ENCODE measurements at places on chromosomes 5 and 9.

GRCh38 chr5:91599863-91600262 lies 216.7 kb upstream of the ARRDC3 start:
- no peak for DNase-seq

GRCh38 chr9:79015951-79016350 lies 555.8 kb upstream of the TLE4 start:
- DNase-seq: no peak

- no peak for DNase-seq
Measured at GRCh38 chr9:22009506-22009867, 382 bp upstream of the CDKN2B start.

GRCh38 chr5:168449166-168449565 lies 37.1 kb upstream of the RARS1 start:
- DNase-seq: no peak

GRCh38 chr5:148844433-148845280 lies 18.2 kb downstream of the ADRB2 start:
- peak; percentile 82 for DNase-seq

DNA sequence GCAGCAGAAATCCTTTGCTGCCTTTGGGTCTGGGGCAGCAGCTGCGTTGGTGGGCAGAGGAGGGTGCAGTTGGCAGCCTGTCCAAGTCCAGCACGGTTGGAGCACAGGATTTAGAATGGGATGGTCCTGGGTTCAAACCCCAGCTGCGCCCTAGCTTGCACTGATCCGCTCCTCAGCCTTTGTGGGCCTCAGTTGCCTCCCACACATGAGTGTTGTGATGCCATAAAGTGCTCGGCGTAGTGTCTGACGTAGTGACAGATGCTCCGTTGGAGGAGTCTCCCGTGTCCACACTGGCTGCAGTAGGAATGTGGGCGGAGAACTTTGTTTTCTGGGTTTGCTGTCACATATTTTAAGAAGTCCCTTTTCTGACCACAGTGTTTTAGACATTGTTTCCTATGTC lies 36.0 kb downstream of the SLC46A2 start:
- no peak for DNase-seq

- no peak for DNase-seq
Measured at GRCh38 chr9:27545471-27545870, 15.9 kb upstream of the MOB3B start.

DNA sequence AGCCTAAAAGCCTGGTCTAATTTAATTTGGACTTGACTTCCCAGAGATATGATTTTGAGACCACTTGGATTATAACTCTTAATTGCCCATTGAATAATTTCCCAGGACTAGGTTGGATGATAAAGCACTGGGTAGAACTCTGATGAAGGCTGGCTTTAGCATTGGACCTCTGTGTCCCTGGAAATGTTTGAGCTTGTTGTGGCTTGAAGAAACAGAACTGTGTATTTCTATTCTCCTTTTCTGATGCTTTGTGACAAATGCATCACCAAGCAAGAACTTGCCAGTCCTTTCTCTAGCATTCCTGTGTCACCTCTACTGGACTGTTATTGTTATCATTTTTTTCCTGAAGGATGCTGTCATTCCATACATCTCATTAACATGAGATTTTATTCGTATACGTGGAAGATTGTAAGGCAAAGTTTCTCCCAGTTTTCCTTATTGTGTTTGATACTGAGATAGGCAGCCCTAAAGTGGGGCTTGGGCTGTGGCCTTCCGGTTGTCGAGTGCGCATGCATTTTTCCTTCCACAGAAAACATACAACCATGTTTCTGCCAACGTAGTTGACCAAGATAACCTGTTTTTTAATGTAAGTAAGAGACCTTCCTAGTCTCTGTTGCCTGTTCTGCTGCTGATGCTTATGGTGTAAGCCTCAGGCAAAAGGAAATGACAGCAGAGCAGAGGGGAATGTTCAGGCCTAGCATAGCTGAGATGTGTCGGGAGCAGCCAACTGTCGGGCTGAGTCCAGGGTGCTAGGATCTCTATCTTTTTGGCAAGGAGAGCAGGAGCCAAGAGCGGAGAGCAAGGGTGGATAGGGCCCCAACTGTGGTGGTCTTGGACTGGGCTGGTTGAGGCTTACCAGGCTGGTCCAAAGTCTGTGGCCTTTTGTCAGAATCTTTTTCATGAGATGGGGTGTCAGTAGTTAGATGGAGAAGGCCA lies 2.3 kb downstream of the NTRK2 start:
- no peak for DNase-seq

DNA sequence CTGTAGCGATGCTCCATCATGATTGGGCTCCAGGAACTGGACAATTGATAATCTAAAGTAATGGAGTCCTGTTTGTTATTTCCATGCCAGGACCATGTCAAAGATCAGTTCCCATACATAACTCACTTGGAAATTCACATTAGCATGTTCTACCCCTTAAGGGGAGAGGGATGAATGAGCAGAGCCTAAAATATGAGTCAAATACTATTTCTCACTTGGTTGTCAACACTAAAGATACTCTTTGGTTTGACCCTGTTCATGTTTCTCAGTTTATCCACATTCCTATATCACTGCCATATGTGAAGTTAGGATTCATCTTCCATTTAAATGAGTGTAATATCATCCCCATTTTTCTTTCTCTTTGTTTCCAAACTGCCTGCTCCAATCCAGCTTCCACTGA lies 321.6 kb upstream of the PAPPA start:
- no peak for DNase-seq

GRCh38 chr5:162268694-162269481 lies 201.3 kb downstream of the GABRG2 start:
- no peak for DNase-seq

DNA sequence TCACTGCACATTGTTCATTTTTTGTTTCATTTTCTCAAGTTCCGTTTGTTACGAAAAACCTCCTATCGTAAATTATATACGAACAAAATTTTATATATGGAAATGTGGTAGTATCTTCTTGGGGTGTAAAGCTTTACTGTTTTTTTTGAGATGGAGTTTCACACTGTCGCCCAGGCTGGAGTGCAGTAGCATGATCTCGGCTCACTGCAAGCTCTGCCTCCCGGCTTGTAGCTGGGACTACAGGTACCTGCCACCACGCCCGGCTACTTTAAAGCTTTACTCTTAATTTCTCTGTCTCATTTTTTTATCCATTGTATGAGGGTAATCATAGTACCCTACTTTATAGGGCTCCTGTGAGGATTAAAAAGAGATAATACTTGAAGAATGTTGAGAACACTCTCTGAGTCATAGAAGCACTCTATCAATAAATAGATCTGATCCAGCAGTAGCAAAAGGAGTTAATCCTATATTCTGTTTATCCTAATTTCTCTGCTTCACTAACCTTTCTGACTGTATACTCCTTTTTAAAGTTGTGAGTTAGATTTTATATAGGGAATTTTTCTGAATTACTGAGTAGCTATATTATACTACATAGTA lies 5.6 kb upstream of the LRRC70 start:
- no peak for DNase-seq

DNA sequence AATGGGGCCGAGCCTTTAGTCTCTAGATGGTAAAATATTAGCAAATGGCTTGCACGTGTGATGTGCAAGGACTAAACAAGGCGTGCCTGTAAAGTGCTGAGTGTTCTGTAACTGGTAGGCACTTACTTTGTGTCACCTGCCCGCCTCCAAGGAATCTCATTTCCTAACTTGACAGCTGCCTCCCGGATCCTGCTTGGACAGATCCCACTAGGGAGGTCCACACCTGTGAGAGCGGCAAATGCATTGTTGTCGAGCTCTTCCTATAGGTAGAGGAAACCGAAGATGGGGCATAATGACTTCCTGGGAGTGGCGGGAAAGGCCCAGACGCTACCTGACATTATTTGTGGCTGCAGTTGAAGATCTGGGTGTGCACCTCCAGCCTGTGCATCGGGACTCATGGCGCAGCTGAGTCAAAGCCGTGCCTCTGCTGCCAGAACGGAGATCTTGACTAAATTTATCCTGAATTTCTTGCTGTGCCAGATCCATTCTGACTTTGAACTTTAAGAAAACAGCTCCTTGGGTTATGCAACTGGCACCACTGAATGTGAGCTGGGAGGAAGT lies 79.8 kb downstream of the TENT4A start:
- no peak for DNase-seq

DNA sequence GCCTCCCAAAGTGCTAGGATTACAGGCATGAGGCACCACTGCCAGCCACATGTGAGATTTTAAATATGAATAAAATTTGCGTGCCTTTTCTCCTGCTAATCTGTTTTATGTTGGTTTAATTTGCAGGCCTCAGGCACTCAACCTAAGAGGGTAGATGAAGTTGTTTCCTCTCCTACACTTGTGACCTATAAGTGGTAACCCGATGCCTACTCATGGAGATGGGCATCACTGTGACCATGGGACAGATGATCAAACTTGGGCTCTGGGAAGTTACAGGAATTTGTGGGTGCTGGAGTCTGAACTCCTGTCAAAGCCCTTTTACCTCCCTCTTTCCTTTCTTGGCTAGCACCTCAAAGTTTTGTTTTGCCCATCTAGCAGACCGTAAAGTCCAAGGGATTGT lies 1.1 kb downstream of the SLC28A3 start:
- no peak for DNase-seq

GRCh38 chr5:124617787-124618186 lies 128.7 kb downstream of the ZNF608 start:
- no peak for DNase-seq

- no peak for DNase-seq
Measured at GRCh38 chr5:43193894-43194265, 1.9 kb downstream of the NIM1K start.

- DNase-seq: no peak
Measured at GRCh38 chr9:1929722-1930244, 85.4 kb upstream of the SMARCA2 start.

DNA sequence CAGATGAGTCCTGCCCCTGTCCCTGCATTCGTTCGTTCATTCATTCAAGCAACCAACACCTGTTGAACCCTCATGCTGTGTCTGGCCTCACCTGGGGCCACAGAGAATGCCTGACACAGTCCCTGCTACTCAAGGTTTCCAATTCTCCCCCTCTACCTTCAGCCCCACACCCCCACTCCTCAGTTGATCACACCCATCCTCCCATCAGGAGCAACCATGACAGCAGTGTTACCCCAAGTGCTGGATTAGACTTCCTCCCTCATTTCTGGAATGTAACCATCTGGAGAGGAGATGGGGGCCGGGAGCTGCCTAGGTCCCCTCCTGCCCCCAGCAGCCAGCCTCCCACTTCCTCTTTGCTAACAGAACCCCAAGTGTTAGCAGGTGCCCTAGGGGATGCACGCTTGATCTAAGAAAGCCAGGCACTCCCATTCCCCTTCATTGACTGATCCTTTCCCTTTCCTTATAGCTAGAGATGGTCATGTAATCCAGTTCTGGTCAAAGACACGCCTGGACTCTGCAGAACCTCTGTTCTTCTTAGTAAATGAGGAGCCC lies 57.2 kb downstream of the SMIM23 start:
- DNase-seq: no peak

GRCh38 chr5:102561894-102562760 lies 63.3 kb upstream of the SLCO6A1 start:
- no peak for DNase-seq

DNA sequence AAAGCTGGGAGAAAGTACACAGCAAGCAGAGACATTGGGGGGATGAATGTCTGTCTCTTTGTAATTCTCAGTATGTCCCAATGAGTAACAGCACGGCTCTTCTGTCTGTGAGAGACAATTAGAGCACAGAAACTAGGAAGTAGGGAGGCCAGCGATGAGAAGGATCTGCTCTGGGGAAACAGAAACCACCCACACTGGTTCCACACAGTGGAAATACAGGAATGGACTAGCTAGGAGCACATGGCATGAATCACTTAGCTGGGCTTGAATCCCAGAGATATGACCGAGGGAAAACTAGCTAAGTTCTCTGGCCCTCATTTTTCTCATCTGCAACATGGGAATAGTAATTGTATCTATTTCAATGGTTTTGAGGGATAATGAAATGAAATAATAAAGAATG lies 895.9 kb downstream of the TLE4 start:
- DNase-seq: no peak

DNA sequence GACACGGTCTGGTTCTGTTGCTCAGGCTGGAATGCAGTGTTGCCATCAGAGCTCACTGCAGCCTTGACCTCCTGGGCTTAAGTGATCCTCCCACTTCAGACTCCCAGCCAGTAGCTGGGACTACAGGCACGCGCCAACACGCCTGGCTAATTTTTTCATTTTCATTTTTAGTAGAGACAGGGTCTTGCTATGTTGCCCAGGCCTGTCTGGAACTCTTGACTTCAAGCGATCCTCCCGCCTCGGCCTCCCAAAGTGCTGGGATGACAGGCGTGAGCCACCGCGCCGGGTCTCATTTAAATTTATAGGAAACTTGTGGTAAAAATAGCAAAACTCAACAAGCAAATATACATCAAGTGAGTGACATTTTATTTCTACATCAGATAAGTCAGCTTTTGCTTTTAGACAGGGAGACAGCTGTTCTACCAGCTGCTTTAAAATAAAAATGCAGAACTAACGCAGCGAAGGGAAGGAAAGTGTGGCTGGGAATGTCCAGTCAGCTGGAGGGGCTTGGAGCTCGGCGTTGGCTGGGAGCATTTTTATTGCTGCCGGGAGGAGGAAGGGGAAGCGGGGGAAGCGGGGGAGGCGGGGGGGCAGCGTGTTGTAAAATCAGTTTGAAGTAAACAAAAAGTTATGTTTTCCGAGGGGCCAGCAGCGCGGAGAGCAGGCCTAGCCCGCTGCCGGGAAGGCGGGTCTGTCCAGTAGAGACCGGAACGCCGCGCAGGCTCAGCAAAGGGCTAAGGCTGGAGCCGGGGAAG lies 707 bp upstream of the ZFYVE16 start:
- no peak for DNase-seq

- no peak for DNase-seq
Measured at GRCh38 chr5:14218480-14218879, 75.3 kb downstream of the TRIO start.

GRCh38 chr5:42429694-42430093 lies 6.5 kb downstream of the GHR start:
- DNase-seq: no peak

- no peak for DNase-seq
Measured at GRCh38 chr9:35981699-35982098, 23.7 kb upstream of the OR2S2 start.

DNA sequence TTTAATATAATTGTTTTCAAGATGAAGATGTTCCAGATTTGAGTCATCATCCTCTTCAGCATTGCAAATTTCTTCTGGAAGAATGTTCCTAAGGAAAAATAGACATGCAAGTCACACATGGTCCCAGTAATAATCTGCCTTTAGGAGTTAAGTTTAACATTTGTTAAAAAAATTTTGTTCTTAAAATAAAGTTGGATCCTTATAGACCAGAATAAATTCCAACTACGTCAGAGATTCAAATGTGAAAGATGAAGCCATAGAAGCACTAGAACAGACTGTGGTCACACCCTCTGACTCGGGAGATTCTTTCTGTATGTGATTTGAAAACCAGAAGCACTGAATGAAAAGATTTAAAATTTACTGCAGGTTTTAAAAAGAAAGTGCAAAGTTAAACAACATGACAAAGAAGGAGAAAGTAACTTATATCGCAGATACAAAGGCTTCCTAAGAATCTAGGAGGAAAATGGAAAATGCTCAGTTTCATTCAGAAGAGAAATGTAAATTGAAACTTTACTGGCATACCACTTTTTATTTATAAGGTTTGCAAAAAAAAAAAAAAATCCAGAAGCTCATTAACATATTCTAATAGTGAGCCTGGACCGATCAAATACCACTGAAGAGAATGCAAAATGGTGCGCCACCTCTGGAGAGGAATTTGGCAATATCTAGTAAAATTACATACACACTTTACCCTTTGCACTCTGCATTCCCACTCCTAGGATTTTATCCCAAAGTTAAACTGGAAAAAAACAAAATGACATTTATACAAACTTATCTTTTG lies 14.3 kb upstream of the ASPN start:
- DNase-seq: no peak

- no peak for DNase-seq
Measured at GRCh38 chr9:135746565-135746964, 44.6 kb downstream of the KCNT1 start.

GRCh38 chr5:180960209-180960608 lies 28.4 kb upstream of the BTNL3 start:
- DNase-seq: no peak
